ENCODE measurements at places on chromosomes 12 and 14.

DNA sequence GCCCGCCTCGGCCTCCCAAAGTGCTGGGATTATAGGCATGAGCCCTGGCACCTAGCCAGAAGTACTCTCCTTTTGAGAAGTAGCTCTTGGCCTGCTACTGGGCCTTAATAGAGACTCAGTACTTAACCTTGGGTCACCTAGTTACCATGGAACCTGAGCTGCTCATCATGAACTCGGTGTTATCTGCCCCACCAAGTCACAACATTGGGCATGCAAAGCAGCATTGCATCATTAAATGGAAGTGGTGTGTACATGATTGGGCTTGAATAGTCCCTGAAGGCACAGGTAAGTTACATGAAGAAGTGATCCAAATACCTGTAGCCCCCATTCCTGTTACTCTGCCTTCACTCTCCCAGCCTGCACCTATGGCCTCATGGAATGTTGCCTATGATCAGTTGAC, 18.0 kb upstream of the ATF7 start:
- DNase-seq: no peak

GRCh38 chr12:104292872-104293794, 10.4 kb upstream of the EID3 start:
- no peak for DNase-seq

DNA sequence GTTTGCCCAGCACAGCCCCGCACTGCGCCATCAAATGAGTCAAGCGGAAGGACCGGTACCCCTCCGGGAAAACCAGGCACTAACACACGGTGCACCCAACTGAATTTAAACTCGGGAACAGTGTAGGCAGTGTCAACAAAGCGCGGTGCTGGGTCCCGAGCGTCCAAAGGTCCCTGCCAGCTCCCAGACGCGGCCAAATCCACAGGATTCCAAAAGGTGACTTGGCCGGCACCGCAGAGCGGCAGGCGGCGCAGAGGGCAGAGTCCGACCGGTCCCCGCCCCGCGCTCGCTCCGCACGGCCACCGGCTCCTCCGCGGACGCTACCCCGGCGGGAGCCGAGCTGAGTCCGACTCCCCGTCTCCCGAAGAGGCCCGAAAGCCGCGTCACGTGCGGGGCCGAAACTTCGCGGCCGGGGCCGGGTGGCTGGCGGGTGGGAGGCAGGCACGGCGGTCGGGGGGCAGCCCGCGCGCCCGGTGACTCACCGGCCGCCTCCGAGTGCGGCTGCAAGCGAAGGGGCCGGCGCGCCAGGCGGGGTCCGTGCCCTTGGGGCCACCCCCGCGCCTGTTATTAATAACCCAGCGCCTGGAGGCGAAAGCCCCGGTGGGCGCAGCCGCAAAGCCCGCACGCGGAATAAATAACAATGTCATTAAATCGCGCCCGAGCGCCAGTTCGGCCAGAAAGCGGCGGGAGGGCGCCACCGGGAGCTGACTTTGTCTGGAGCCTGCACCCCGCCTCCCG, 863 bp downstream of the DENND5B start:
- no peak for DNase-seq

DNA sequence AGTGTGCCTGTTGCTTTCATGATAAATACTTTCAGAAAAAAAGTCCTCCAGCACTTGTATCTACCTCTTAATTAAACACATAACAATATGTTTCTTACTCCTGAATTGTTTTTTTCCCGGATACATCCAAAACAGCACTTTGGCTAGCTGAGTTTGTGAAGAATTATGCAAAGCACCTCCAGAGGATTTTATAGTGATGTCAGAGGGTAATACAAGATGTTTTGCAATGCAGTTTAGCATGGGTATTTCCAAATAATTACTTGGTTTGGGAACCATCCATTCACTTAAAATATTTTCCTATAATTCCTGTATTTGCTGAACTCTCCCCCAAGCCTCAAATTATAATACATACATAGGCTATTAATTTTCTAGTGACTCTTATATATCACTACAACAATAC, 37.7 kb upstream of the DBX2 start:
- no peak for DNase-seq

- DNase-seq: no peak
Observed at GRCh38 chr12:71685312-71685906, 473 bp upstream of the TMEM19 start.

GRCh38 chr12:68420225-68421010, 88.3 kb upstream of the MDM1 start:
- DNase-seq: no peak

- peak; percentile 5 for DNase-seq
Observed at GRCh38 chr14:53929871-53930715, 26.5 kb downstream of the BMP4 start.

DNA sequence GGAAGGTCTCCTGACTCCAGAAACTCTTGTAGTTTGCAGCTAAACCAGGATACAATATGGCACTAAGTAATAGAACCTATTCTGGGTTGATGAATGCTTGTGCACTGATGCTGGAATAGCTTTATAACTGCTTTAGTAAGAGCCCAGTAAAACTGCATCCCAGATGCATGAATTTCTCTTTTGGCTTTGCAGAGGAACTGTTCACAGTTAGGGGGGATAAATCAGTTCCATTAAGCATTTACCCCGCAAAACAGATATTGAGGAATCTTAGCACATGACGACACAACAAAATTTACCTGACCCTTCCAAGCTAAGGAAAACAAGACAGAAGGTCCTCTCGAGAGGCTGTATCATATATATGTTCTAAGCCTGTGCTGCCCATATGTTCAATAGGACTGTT, 457.4 kb downstream of the FOXG1 start:
- no peak for DNase-seq

DNA sequence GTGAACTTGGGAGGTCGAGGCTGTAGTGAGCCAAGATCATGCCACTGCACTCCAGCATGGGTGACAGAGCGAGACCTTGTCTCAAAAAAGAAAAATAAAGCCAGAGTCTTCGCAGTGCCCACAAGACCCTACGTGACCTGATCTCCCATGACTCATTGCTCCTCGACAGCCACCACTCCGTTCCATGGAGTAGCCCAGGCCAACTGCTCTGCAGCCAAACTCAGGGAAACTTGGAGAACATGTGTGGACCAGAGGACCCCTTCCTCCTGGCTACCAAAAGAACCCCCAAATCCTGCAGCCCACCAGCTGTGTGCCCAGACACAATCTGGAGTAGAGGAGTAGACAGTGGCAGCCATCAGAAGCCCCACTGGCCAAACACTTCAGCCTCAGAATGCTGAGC, 32.1 kb upstream of the PPP2R5C start:
- no peak for DNase-seq

DNA sequence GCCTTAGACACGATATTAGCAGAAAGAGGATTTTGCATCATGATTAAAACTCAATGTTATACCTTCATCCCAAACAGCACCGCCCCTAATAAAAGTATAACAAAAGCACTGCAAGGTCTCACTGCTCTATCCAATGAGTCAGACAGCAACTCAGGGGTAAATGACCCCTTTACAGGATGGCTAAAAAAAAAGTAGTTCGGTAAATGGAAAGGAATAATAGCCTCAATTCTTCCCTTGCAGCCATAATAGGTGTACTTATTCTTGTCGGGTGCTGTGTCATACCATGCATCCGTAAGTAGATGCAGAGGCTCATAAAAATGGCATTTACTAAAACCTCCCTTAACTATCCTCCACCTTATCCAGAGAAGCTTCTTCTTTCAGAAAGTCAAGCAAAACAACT, 53.9 kb upstream of the AP4S1 start:
- DNase-seq: no peak

DNA sequence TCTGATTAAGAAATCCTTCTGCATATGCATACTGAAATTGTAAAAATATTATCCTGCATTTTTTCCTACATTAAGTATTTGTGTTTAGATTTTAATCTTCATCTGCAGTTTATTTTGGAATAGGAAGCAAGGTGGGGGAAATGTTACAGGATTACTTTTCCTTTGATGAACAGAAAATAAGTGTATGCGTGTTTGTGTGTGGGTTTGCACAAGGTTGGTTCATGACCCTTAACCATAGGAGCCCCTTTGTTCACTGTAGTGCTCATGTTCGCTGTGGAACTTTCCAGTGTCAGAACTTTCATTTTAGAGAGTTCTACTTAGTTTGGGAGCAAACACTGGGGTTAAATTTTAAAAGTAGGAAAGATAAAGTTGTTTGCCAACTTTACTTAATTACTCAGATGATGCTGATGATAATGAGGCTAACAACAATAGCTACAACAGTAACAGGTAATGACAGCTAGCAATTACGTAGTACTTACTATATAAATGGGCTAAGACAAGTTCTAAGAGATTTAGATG, 6.4 kb upstream of the A2M start:
- DNase-seq: no peak

GRCh38 chr12:66268562-66268961, 33.7 kb upstream of the HELB start:
- no peak for DNase-seq

GRCh38 chr12:116613256-116613655, 54.1 kb downstream of the MAP1LC3B2 start:
- no peak for DNase-seq

GRCh38 chr14:26527095-26527494, 70.7 kb downstream of the NOVA1 start:
- DNase-seq: no peak

DNA sequence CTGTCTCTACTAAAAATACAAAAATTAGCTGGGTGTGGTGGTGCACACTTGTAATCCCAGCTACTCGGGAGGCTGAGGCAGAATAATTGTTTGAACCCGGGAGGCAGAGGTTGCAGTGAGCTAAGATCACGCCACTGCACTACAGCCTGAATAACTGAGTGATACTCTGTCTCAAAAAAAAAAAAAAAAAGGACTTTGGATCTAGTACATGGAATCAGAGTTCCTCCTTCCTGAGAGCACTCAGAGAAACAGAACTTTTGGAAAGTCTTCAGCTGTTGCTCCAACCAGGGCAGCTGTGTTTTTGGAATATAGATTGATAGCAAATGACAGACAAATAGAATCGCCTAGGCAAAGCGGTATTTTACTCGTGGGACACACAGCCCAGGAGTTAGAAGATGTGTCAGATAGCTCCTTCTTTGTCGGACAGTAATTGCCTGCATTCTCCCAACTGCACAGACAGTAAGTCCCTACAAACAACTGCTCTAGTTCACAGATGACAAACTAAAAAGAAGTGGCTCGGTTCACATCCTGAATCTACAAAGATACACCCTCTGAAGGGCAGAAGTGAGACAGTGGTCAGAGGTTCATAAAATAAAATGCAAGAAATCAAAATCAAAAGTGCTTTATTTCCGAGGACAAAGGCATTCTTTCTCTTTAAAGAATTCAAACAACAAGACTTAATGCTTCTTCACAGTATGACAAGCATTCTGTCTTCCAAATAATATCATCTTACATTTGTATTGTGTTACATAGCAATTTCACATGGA, 17.1 kb upstream of the NEK9 start:
- DNase-seq: no peak

- DNase-seq: no peak
Observed at GRCh38 chr12:19830446-19830845, 391.2 kb downstream of the AEBP2 start.

Measured in CD4-positive, alpha-beta T cell treated with Interleukin-2 at 100 ng/mL for 4 hours (primary cell).